ENCODE measurements at places on chromosomes 5 and 9.
A peak's percentile ranks its signal among the peaks of the same experiment; 100 is the strongest.

DNA sequence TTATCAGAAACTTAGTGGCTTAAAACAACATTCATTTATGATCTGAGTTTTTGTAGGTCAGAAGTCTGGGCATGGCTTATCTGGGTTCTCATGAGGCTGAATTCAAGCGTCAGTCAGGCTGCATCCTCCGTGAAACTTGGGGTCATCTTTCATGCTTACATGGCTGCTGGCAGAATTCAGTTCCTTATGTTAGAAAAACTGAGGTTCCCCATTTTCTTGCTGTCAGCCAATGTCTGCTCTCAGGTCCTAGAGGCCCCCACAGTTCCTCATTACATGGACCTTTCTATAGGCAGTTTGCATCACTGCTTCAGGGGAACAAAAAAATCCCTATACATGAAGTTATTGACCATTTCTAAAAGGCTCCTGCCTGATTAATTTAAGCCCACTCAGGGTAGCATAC is 83.8 kb upstream of the NMUR2 start:
- DNase-seq = no peak

GRCh38 chr9:26326563-26326962 is 566.0 kb downstream of the CAAP1 start:
- DNase-seq = peak; percentile 24

DNA sequence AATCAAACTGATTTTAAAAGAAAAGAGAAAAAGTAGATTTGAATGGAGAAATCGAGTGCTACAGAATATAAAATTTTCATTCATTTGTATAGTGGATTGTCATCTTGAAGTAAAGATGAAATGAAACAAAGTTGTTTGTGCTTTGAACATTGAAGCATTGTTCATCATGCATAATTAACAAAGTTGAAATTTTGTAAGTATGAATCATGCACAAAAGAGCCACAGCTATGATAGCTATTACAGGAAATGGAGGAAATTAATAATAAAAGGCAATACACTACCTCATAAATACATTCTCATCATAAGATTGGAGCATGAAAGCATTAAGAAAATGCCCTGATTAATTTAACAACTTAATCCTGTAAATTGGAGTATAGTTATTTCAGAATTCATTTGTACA is 153.4 kb upstream of the TLX3 start:
- DNase-seq = no peak

GRCh38 chr5:178174456-178174855 is 12.7 kb downstream of the GMCL2 start:
- DNase-seq = no peak

DNA sequence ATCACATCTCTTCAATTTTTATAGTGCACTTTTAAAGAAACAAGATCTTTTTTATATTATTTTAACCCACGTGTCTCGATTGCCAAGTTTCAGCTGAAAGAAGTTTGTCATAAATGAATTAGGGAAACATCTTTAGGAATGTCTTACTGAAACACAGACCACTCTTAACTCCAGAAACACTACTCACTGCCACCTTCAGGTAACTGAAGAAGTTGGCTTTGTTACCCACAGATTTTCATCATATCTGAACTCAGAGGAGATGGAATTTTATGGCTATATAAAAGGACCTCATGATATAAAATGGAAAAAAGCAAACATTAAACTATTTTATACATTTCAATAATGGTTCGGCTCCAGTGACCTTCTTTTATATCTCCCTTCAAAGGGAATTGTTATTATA is 158.0 kb downstream of the SEMA5A start:
- DNase-seq = no peak

GRCh38 chr5:1294835-1295649 is at the start of gene TERT:
Gene TERT (minus strand): TSS chr5:1295068. CDS start chr5:1294989, 79 bp downstream.
- DNase-seq = peak; percentile 11

DNA sequence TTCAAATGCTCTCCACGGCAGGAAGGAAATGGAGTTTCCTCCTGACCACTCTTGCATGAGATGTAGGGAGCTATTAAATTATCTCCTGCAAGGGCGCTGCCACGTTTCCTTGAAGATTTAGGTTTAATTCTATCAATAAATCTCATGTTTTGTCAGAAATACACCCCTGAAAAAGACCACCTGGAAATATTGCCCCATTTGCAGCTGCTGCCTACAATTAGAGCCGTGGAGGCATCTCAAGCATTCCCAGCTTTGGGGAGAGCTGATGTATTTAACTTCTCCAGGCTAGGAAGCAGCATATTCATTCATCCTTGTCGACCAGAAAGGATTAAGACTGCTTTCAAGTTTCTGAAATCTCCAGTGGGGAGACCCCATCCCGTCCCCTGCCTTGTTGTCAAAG is 40.5 kb downstream of the CCNJL start:
- no peak for DNase-seq

DNA sequence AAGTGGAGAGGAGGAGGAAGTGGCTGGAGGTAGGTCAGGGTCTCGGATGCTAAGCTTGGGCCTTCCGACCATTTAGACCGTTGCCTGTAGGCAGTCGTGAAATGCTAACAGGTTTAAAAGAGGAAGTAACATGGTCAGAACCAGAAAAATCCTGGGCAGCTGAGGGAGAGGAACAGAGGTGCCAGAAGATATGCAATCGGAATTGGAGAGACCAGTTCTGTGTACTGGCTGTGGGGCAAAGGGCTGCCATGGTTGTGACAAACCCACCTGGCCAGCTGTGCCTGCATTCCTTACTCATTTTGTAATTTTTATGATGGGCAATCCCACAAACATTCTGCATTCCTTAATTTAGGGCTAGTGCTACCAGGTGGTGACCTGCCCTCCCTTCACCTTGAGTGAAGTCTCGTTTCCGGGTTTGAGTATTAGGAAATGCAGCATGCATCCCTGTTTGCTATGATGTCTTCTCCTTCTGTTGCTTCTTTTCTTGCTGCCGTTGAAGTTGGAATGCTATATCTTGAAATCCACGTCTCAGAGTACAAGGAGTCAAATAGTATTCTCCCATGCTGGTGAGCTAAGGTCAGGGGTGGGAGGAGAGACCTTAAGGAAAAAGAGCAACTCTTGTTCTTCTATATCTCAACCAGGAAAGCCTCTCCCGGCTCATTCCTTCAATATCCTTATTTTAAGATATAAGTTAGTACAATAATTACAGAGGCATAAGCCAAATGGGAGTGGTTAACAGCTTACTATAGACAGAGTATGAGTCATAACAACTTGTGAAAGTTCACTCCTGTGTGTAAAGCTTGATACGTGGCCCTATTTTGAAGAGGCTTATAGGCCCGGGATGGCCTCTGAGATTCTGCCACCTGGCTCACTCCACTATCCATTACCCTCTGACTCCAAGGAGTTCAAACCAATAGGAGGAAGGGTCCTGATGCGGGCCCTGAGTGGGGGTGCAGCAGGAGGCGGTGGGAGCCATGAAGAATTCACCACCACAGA is 37.0 kb downstream of the B4GALT1 start:
- no peak for DNase-seq

DNA sequence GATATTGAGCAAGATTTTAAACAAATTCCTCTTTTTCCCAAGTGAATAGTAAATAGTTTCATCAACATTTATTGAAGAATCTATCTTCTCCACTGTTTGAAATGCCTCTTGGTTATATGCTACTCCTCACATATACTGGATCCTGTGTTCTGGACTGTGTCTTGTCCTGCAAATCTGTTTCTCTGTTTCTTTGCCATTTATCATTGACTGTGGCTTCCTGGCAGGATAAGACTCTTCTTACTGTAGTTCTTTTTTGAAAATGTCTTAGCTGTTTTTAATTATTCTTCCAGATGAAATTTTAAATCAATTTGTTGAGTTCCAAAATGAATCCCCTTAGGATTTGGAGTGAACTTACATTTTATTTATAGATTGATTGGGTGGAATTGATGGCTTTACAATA is 27.8 kb downstream of the RALGPS1 start:
- no peak for DNase-seq

- no peak for DNase-seq
These were observed at the start of gene ANKDD1B for GRCh38 chr5:75611311-75612225. Gene ANKDD1B (plus strand): TSS chr5:75611453. CDS start chr5:75611635, 182 bp downstream.

GRCh38 chr9:90099262-90099963 is 494.6 kb downstream of the GADD45G start:
- DNase-seq = peak; percentile 69

DNA sequence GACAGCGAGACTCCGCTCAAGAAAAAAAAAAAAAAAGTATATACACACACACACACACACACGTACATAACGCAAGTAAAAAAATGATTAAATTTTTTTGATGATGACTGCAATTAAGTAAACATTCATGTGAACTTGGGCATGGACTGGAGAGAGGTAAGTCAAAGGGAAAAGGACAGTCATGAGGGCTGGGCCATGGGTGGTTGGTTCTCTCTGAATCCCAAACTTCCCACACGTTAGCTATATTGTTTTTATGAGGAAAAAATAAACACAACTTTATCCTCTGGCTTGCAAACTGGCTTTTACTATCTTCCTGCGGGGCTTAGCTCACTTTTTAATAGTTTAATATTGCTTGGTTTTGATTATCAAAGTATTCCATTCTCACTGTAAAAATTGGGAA is 53.7 kb downstream of the GOLM1 start:
- DNase-seq = no peak

- DNase-seq = no peak
These were observed 87.6 kb downstream of the CARTPT start for GRCh38 chr5:71806711-71807110.

GRCh38 chr9:87212605-87213021 is 265.3 kb upstream of the GAS1 start:
- DNase-seq = no peak

DNA sequence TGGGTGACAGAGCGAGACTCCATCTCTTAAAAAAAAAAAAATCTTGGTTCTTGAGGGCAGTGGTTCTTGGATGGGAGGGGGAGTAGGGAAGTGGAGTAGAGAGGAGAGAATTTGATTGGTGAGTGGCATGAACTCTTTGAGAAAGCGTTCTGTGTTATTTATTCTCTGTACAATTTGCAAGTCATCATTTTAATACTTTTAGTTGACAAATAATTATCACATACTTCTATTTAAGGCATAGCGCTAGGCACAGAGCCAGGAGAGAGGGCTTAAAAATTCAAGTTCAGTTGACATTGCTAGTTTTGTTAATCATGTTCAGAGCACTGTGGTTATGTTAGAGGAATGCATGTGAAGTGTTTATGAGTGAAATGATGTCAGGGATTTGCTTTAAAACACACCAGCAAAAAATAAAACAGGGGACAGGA is 24.6 kb downstream of the HSDL2 start:
- DNase-seq = no peak

Measured in COR-L47 (cell line).